Muscle of leg (tissue), 16 donors: ENCODE measurements at places on chromosomes 11 and 22. TPM values are rescaled to one million over a fixed set of nuclear protein-coding genes. Genes with fewer than 3 reads are reported as not detected.

GRCh38 chr11:66846671-66847091 is 3.4 kb downstream of the RCE1 start:
- peak; percentile 1 for DNase-seq

MYBPC3 gene
- 0.13 TPM for total RNA-seq

DNA sequence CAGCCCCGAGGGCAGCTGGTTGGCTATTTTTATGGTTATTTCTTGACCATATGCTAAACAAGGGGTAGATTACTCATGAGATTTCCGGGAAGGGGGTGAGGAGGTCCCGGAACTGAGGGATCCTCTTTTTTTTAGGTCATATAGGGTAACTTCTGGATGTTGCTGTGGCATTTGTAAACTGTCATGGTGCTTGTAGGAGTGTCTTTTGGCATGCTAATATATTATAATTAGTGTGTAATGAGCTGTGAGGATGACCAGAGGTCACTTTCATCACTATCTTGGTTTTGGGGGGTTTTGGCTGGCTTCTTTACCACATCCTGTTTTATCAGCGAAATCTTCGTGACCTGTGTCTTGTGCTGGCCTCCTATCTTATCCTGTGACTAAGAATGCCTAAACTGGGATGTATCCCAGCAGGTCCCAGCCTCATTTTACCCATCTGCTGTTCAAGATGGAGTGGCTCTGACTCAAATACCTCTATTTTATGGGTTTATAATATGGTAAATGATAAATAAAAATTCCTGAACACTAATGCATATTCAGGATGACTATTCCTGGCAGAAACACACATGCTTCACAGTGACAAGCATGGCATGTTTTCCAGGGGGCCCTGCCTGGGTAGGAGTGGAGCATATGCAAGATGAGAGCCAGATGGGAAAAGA is 11.2 kb downstream of the KREMEN1 start:
- no peak for DNase-seq

FGF3 gene
- 0.09 TPM for total RNA-seq

DNA sequence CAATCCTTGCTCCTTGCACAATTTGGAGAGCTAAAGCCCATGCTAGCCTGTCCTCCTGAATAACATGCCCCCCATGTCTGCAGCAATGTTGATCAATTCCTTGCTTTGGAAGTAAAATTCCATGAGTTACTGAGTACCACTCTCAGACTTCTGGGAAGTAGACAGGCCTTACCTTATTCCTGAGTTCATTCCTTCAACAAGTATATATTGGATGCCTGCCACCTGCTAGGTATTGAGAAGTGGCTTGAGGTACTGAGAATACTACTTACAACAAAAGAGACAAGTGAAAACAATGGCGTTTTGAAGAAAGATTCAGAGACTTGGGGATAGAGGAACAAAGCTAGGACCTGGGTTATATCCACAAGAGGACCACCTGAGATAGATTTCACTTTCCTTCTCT is 12.4 kb downstream of the PATE2 start:
- no peak for DNase-seq

- DNase-seq, result peak; percentile 84
These were observed 6.6 kb downstream of the APOL4 start for GRCh38 chr22:36194971-36195370.

DNA sequence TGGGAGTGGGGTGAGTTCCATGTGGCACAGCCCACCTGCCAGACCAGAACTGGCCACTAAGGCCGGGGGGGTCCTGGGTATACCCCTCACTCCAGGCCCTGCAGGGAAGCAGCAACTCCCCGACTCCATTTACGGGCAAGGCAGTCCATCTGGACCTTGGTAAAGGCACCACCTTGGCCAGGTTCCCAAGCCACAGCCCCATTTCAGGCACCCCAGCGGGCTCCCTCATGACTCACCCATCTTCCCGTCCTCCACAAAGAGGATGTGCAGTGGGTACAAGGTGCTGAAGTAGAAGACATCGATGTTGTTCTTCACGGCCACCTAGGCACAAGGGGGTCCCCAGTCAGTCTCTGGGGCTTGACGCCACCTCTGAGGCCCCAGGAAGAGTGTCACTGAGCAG is 15.7 kb upstream of the RASL10A start:
- DNase-seq, result no peak

GRM5 gene
- 0.04 TPM for total RNA-seq

TOMM22 gene
- total RNA-seq, result 60.0 TPM

DNA sequence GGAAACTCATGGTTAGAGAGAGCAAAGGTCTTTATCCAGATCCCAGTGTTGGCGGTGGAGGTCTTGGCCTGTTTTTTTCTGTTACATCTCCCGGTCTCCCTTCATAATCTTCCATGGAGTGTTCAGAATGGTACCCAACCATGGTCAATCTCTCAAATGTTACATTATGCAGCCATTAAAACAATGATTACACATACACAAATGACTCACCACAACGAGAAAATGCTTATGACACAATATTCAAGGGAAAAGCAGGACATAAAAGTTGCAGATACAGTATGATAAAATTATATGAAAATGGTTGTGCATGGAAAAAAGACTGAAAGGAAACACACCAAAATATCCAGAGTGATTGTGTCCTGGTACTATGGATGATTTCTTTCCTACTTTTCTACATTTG is 17.8 kb upstream of the CSNK1E start:
- DNase-seq, result no peak

SLC22A12 gene
- total RNA-seq, result not detected

DNA sequence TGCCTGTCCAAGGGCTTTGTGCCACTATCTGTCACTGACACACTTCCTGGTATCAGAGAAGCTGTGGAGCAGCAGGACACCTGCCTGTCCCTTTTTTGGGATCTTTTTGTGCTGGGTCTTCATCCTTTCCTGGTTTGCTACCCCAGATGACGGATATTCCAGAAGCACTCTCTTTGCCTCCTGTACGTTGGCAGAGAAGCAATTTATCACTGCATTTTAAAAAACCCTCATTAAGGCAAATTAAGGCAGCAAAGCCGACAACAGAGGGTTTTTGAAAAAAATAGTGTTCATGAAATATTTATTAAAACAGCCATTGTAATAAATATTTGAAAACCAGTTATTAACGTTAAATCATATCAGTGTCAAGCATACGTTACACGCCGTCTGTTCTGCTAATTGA is 209.6 kb upstream of the NTM start:
- no peak for DNase-seq

DNA sequence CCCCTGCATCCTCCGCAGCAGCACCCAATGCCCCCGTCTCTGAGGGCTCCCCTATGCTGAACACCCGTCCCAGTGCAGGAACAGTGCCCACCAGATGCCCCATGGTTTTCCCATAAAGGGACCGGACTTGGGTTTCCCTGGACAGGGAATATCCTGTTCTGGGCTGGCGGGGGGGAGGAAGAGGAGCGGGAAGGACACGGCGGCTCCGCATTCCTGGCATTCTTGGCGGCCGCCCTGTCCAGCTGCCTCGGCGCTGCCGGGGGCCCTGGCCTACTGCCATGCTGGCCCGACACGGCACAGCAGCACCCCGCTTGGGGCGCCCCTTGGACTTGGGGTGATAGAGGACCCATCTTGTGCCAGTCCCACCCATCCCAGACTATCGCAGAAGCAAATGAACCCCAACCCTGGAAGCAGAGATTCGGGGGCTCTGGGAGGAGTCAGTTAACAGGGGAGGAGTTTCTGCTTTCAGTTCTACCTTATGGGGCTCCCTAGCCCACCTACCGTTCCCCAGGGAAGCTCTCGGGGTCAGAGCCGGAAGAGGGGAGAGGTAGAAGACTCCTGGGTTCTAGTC is 23.7 kb upstream of the CBX7 start:
- peak; percentile 83 for DNase-seq

DNA sequence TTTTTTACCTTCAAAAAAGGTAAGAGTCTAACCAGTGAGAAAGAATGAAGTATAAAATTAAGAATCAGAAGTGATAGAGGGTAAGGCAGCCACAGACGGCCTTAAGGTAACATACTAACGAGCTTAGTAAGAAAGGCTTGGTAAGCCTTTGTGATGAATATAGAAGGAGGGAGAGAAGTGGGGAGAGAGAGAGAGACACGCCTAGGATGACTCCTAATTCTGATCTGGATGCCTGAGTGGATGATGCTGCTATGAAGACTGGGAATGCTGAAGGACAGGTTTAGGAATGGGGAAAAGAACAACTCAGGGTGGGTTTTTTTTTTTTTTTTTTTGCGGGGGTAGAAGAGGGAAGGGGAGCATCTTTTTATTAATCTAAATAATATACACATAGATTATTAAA is 4.8 kb downstream of the FBXO3 start:
- DNase-seq, result no peak

GRCh38 chr11:121417055-121417551 is 35.0 kb upstream of the SORL1 start:
- peak; percentile 90 for DNase-seq

ANO9 gene
- 0.09 TPM for total RNA-seq

DNA sequence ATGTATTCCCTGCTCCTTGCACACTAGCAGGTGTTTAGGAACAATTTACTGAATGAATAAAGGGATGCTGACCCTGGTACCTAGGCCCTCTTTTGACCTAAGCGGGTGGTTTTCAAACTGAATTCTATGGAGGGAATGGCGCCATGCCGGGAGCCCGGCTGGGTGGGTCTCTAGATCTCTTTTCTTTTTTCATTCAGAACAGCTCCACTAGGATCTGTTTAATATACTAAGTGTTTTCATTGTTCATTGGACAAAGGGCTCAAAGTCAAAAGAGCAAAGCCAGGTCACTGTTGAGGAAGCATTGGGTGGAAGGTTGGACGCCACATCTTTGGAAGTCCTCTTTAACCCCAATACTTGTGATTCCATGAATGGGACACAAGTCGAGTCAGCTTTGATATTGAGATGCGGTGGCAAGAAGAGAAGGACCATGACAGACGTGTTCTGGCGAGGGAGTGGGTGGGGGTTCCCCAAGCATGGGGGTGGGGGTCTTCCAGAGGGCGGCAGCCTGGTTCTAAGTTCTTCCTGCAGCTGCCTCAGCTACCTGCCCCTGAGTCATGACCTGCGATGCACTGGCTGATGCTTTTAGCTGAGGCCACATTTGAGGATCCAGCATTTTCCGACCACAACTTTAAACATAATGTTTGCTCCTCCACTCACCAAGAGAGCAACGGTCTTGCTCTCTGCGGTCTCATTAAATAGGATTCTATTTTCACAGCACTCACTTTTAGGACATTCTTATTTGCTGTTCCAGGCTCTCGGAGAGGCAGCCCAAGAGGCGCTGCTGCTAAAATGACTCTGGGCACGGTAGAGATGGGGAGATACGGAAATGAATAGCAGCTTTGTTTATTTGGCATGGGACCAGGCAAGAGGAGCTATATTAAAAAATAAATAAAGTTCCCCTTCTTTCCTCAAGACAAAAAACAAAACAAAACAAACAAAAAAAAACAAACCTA is 100.6 kb downstream of the FBXO7 start:
- DNase-seq, result peak; percentile 80

- DNase-seq, result no peak
These were observed 94.1 kb upstream of the SC5D start for GRCh38 chr11:121198491-121198890.

- no peak for DNase-seq
These were observed 8.2 kb downstream of the ABCG4 start for GRCh38 chr11:119157063-119157462.

AQP11 gene
- 0.75 TPM for total RNA-seq

PHETA2 gene
- 25.4 TPM for total RNA-seq

AIFM3 gene
- total RNA-seq, result 0.35 TPM

DNA sequence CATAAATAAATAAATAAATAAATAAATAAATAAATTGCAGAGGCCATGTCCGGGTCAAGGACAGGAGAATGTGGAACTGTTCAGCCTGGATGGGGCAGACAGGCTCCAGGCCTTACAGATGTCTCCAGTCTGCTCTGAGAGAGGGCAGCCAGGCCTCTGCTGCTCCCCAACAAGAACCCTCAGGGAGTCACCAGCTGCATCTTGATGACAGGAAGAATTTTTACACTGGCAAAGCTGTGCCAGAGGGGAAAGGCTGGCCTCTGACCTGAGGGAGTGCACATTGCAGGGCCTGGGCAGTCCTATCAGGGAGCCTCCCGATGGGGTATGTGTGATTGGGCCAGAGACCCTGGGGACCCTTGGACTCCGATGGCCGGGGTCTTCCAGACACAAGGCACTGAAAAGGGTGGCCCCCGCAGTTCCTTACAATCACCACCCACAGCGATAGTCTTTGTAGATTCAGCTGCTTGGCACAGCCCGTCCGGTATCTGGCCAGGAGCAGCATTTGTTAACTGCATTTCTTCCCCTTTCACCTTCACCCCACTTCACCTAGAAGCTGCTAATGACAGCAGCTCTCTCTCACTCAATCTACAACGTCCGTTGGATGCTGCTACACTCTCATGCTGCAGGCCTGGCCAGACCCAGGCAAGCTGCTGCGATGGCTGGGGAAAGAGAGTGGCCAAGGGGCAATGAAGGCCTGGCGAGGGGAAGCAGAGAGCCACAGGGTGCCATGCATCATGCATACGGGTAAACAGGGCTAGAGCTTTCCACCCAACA is 8.1 kb downstream of the MOGAT2 start:
- DNase-seq, result no peak

GRCh38 chr11:90213322-90213721 is 9.5 kb downstream of the CHORDC1 start:
- no peak for DNase-seq

PRG3 gene
- 0.22 TPM for total RNA-seq

DNA sequence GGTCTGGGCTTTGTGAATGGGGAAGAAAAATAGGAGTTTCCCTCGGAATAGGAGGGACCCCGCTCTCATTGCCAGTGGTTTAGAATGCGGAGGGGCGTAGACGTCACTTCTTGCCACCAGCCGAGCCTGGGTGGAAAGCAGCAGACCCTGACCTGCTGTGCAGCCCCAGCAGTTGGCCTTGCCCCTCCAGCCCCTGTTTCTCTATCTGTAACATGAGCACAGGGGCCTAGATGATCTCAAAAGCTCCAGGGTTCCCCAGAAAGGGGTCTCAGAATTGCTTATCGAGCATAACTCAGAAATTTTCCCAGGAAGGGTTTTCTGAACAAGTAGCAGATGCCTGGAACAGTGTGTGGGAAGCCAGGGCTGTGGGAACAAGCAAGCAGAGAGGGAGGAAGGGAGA is 43.9 kb downstream of the C11orf91 start:
- DNase-seq, result no peak

DNA sequence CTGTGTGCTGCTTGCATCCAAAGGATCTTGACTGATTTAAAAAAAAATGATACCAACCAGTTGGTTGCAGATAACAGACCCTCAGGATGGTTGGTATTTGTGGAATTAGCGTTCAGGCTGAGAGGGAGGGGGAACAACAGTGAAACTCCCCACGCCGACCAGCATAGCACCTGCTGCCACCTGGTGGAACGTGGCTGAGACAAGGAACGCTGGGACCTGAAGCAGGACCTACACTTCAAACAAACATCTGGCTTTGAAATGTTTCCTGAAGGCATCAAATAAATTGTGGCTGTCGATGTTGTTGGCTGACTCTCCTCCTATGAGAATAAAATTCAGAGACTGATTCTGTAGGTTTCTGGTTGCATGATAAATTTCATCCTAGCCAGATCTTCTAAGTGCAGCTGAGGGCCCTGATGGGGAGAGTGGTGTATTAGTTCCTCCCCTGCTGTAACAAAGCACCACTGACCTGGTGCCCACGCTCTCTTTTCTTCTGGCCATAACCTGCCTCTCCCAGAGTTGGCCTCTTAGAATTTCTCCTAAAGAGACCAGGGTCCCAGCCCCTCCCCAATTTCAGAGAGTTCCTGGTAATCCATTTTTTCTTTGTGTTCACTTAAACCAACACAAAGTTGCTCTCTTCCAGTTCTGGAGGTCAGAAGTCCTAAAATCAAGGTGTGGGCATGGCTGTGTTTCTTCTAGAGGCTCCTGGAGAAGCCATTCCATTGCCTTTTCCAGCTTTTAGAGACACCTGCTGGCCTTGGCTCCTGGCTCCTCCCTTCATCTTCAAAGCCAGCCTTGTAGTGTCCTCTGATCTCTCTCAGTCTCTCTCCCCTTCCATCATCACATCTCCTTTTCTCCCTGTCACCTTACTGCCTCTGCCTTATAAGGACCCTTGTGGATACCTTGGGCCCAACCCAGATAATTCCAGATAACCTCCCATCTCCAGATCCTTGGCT is 17.3 kb downstream of the APOL2 start:
- peak; percentile 56 for DNase-seq
